Hematopoietic multipotent progenitor cell treated with erythropoietin and hydrocortisone succinate and interleukin-3 and kit ligand, for 4 days (in vitro differentiated cells): ENCODE measurements at places on chromosomes 6 and 20.

- no peak for DNase-seq
These were observed 196.5 kb upstream of the OPRM1 start for GRCh38 chr6:153842491-153842890.

GRCh38 chr20:9573335-9574151 lies 59.2 kb downstream of the LAMP5 start:
- no peak for DNase-seq

DNA sequence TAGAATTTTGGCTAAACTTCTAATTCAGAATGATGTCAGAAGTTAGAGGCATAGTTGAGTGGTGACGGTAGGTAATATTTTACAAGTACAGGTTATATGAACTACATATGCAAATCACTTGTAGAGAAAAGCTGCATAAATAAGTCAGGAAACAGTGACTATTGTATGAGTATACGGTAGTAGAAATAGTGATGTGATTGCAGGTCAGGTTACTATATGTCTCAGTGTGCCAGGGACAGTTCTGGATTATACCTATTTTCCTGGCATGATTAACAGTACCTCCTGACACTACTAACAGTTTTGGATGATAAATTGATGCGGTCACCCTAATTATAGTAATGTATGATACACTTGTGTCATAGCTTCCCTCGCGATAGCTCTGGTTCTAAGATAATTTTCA lies 9.2 kb downstream of the DNAH8 start:
- no peak for DNase-seq

GRCh38 chr6:129646642-129647041 lies 63.3 kb downstream of the ARHGAP18 start:
- no peak for DNase-seq

DNA sequence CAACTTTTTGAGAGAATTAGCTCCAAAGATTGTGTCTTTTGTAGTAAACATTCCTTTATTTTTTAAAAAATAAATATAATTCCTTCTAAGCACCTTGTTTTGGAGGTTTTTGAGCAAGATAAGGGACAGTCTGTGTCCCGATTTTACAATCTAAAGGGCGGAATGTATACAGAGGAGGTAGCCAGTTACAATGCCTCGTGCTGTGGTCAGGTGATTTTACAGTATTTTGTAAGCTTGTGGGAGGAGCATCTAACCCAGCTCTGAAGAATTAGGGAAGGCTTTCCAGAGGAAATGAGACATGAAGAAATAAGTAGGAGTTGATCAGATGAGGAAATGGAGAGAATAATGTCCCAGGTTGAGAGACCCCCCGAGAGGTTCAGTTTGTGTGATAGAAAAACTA lies 1.3 kb downstream of the HINT3 start:
- DNase-seq = peak; percentile 79

DNA sequence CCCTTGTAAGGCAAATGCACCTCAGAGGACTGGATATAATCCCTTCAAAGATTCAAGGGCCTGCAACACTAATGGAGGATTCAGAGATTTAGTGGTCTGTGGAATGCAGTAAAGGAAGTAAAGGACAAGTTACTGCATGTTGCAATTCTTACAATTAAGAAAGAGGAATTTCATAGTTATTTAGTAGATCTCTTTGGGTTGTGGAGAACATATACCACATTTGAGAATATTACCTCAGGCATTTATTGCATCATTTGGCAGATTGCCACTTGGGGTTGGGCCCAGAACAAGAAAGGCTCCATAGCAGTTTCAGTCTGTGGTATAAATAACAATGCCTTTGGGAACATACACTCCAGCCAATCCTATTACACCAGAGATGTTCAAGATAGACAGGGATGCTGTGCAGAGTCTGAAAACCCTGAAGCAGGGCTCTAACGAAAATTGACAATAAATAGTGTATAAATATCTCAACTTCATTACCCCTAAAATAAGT lies 20.9 kb upstream of the EPM2A start:
- DNase-seq = peak; percentile 72

GRCh38 chr6:157677235-157677634 lies 145.8 kb upstream of the SNX9 start:
- DNase-seq = no peak

DNA sequence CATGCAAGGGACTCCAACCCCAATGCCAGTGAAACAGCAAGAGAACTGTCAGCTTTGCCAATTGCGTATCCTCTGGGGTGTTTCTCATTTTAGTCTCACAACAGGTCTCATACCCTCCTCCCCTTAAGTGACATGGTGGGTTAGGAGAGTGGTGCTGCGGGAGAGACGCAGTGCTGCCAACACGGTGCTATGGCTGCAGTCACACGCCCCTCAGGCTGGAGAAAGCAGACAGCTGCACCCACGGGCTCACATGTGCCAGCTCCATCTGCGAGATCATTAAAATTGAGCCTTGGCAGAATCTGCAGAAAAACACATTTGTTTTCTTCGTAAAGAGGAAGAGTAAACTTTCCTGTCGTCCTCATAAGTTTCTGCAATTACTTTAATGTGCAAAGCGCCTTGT lies 114.7 kb downstream of the ANKRD60 start:
- no peak for DNase-seq

- DNase-seq = no peak
These were observed 49.6 kb downstream of the CD24 start for GRCh38 chr6:106924694-106925523.

DNA sequence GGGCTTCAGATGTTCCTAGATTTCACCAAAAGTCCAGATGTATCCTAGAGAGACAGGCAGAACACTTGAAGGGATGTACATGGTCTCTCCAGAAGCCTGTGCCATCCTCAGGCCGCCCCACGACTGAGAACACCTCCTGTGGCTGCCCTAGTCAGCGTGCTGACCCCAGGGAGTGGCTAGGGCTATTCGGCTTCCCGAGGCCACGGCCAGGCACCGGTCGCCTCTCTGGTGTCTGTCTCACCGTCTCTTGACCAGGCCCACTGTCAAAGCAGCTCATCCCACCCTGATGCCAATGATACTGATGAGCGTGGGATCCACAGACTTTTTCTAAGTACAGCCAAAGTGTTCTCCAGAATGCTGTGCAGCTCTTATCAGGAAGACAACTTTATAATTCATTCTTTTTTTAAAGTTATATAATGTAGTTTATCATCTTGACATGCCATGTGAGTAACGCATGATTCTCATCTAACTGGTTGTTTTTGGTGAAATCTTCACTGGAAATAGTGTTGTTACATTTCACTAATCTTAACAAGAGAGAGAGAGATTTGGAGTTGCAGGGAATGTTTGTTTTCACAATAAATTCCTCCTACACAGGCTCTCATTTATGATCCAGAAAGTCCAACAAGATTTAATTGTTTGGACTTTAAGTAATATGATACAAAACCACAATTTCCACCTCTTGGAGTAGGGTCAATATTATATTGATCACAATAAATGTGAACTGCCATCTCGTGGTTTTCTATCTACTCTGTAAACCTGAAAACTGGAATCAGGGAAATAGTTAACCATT lies 41.7 kb upstream of the KLHL31 start:
- DNase-seq = no peak

DNA sequence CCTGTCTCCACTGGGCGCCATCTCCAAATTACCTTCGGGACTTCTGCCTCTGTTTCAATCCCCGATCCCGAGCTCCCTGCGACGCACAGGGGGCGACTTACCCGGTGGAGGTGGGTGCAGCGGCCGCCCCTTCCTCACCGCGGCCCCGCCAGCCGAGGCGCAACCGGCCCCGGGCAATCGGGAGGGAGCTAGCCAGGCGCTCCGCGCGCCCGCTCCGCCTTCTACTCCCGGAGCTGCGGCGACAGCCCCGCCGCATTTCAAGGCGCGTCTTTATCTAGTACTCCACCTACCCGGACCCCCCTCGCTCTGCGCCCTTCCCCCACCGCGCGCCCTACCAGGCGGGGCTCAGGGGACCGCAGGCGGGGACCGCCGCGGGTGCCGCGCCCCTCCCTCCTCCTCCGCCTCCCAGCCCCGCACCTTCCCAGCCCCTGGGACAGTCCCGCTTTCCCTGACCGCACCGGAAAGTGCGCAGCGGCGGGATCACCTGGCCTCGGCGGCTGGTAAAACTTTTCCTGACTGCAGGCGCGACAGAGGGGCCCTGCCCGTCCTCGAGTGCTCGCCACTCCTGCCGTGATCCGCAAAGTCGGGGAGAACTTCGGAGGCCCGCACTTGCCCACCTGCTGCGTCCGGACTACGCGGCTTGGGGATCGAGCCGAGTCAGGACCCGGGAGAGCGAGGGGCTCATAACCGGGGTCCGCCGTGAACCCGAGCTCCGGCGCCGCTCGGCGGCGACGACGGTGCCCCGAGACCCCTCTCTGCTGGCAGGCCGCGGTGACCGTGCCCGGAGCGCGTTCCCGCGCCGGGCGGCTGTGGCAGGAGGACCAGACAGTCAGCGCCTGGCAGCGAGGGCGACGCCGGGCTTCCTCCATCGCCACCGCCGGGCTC lies 8.0 kb upstream of the NKX2-2 start:
- DNase-seq = no peak

- DNase-seq = no peak
These were observed 654 bp downstream of the TMEM14C start for GRCh38 chr6:10723567-10723881.

GRCh38 chr20:23583526-23583925 lies 15.2 kb upstream of the CST9L start:
- no peak for DNase-seq

GRCh38 chr6:155495011-155495768 lies 39.6 kb upstream of the NOX3 start:
- DNase-seq = peak; percentile 4

DNA sequence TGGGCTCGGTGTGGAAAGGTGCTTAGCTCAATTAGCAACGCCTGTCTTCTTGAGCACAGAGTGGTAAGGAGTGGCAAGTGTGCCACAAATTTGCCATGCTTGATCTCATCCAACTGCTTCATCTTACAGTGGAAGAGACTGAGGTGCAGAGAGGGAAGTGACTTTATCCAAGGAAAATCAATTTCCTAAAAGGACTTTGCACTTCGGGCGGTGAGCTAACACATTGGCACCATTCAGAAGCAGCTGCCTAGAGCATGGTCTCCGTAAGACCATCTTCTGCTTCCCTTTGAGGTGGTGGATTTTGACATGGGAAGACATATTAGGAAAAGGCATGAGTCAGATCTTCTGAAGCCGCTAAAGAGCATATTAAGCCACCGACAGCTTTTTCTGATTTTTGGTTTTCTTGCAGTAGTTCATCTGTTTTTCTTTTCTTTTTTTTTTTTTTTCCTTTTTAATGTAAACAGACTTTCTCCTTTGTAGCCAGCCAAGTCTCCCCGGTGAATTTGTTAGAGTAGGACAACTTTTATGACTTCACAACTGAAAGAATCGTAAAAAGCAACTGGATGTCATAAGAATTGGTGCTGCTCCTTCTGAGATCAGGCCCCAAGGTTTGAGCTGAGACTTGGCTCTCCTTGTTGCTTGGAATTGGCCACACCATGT lies 273.2 kb downstream of the CDC5L start:
- DNase-seq = no peak
